Stimulated activated CD8-positive, alpha-beta memory T cell treated with anti-CD3 and anti-CD28 coated beads, Interleukin-4, amount 100 ng/mL, for 24 hours (primary cell): ENCODE measurements at places on chromosomes 16 and 17.

- DNase-seq, result no peak
Observed at GRCh38 chr16:55147396-55147795, 176.6 kb upstream of the IRX6 start.

- no peak for DNase-seq
Observed at GRCh38 chr16:15690296-15690695, 40.3 kb downstream of the NDE1 start.

DNA sequence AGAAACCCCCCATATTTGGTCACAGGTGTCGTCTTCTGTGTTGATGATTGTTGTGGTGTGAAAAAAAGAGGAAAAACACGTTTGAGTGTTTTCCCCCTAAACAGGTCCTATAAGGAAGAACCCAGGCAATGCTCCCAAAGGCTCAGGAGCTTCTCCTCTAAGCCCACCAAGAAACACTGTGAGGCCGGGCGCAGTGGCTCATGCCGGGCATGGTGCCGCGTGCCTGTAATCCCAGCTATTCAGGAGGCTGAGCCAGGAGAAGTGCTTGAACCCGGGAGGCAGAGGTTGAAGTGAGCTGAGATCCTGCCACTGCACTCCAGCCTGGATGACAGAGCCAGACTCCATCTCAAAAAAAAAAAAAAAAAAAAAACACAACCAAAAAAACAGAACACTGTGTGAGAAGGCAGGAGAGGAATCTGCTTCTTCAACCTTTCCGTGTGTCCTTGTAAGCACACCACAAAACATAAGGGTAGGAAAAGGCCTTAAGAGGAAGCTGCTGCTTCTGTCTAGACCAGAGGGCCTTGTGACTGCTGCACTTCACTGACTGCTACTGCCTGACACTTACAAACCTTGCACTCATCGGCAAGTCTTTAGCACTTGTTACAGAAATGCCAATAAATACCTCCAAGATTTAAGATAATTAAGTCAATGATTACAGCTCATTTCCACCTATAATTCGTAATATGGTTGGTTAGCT, 9.3 kb downstream of the JPT1 start:
- DNase-seq, result no peak

DNA sequence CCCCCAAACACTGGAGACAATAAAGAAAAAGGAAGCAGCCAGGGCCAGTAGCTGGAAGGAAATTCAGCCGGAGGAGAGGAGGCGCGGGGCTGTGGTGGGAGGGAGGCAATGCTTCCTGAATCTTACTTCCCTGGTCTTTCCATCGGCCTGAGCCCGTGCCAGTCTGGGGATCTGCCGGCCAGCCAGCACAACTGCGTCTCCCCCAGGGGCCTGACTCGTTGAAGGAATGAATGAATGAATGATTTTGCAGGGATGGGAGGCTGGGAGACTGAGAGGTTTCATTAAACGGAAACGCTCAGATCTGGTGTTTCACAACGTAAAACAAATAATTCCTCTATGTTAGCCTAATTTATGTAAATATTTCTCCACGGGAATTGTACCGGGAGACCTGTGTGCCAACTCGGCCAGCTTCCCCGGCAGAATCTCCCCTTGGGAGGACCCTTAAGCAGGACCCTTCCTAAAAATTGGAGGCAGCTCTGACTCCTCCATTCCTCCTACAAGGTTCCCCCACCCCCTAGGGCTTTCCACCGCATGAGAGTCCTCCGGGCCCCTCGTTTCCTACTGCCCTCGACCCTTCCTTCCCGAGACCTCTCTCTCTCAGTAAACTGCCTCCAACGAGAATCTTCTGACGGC, 1.3 kb upstream of the BAIAP2 start:
- DNase-seq, result no peak

DNA sequence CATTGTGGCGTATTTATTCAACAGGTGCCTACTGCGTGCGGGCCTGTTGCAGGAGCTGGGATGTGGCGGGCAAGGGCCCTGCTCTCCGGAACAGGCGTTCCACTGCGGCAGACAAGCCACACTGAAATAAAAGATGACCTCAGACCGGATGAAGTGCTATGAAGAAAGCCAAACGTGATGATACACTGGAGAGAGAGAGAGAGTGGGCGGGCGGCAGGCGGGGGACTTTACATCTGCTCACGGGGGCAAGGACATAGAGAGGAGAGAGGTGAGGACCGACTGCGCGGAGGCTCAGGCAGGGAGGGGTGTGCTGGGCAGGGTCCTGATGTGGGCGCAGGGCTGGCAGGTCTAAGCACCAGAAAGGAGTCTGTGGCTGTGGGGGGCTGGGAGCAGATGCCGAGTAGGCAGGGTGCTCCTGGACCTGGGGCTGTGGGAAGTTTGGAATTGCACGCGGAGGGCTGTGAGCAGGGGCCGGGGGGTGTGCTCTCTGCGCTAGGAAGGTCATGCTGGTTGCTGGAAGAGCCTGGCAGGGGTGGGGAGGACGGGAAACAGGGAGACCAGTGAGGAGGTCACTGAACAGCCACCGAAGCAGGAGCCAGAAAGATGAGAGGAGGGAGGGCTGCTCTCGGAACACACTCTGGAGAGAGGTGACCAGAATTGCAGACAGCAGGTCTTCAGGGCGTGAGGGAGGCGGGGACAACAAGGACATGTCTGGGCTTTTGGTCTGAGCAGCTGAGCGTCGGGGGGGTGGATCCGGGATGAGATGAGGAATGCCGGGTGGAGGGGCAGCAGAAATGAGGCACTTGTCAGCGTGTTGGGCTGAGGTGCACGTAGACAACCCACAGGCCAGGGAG, 9.9 kb downstream of the MXRA7 start:
- no peak for DNase-seq

DNA sequence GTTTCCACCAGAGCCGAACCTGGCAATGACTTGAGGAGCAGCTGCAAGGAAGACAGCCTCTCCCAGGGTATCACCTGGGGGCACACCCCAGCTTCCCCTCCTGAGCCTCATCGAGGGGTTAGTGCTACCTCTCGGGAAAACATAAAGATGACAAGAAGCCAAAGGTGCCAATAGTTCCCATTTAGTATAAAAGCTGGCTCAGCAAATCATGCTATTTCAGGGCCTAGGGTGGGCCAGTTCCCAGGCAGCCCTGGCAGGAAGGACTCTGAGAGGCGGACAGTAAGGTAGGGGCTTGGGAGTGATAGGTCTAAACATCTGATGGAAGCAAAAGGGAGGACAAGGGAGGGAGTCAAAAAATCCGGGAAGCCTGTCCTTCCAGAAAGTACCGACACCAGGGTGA, 46.2 kb downstream of the SOST start:
- no peak for DNase-seq

DNA sequence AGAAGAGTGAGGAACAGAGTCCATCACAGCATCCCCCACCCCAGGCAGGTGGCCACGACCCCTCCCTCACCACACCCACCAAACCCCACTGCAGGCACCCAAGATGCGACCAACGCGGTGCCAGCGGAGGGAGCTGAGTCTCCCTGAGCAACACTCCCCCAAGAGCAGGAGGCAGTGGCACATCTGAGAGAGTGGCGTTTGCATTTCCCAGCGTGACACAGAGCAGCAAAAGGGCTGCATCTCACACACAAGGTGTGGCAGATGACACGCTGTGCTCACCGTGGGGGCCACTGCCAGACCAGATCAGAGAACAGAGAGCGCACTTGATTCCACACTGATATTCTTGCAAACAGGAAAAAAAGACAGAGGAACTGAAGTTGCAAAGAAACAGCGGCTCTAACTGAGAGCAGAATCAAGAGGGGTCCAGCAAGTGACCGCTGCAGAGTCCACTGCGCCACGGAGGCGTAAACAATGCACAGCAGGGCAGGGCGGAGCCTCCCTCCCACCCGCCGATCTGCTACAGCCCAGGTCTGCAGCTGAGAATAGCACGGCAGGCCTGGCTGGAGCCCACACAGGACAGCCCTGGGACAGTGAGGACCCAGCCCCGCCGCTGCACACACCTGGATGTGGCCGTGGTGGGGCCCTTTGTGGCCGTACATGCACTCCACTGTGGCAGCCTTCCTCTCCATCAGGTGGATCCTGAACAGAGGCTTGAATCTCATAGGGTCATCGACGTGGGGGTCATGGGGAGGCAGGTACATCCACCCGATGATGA, 26.0 kb upstream of the C16orf95 start:
- DNase-seq, result no peak

DNA sequence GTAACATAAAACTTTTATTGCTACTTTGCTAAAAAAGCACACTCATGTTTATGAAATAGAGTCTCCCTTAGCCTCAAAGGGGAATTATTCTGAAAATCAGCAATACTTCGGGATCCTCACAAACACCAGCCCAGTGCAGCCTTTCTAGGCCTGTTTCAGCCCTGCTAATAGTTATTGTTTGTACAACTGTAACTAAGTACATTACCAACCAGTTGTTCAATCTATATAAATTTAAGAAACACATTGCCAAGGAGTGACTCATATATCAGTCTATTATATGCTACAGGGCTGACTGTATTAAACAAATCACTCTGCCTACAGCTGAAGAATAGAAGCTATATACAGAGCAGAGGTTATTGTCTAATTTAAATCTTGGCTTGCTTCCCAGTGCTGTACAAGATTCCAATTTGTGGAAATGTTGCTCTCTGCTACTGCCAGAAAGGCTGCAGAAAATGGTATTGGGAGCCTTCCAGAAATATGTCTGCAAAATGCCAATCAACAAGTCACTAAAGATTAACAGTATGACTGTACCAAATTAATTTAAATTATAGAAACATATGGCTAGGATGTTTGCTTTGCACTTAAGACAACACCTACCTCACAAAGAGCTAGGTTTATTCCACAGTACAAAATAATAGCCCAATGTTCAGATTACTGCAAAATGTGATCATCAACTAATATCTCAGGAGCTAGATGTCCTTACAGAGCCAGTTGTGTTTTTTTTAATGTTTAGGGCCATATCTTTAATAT, 49.7 kb downstream of the TOX3 start:
- DNase-seq, result no peak

DNA sequence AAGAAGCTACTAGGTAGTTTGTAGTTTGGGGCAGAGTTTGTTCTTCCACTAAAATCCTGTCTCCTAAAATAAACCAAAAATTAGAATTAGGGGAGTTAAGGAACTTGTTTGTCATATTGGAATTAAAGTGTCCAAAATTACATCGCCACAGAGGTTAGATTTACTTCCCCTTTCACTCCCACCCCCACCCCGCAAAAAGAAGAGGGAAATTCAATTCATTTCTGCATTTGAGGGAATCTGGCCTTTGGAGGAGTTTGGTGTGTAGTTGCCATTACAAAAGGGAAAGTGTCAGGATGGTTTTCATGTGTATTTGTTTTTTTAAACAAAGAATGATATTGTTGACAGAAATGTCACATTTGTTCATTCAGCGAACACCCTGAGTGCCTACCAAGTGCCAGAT, 5.8 kb downstream of the TMEM97 start:
- no peak for DNase-seq
